ENCODE measurements at places on chromosomes 12 and 14.

- DNase-seq: no peak
Measured at GRCh38 chr12:27863839-27864238, 83.8 kb upstream of the MANSC4 start.

GRCh38 chr12:127487031-127487430 lies 779.9 kb upstream of the TMEM132C start:
- no peak for DNase-seq

GRCh38 chr12:27733052-27733656 lies 22.5 kb downstream of the MRPS35 start:
- DNase-seq: peak; percentile 31

DNA sequence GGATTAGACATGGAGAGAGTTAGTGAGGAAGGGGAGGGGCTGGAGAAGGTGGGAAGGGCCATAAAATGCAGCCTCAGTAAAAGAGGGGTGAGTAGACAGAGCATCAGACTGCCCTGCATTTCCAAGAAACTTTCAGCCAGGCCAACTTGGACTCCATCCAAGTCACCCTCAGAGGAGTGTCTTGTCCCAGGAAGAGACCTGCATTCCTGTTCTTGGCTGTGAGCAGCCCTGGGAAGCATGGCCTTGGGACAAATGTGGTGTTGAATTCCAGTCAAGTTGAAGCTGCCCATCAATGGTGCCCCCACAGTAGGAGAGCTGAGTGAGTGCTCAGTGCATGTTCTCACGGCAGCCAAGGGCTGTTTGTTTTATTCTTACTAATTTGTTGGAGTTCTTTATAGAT lies 35.0 kb upstream of the TUNAR start:
- no peak for DNase-seq

All from NCI-H510A treated with DMSO at 0.1 percent for 48 hours (cell line).